Placental pericyte (primary cell): ENCODE measurements at places on chromosomes 2 and 18. TPM values are rescaled to one million over a fixed set of nuclear protein-coding genes. Genes with fewer than 3 reads are reported as not detected.

The ATOH8 gene
- 3.6 and 10.9 TPM in 2 replicates for total RNA-seq

The IL36RN gene
- total RNA-seq: under 0.01 TPM in 1 of 2 replicates, not detected in the other

The RGPD3 gene
- 0.22 and 0.29 TPM in 2 replicates for total RNA-seq

The DSC3 gene
- total RNA-seq: under 0.01 and 0.14 TPM in 2 replicates

The PIEZO2 gene
- 21.2 and 23.2 TPM in 2 replicates for total RNA-seq

The MGAT5 gene
- 62.8 and 153 TPM in 2 replicates for total RNA-seq

The LOXHD1 gene
- not detected in 2 replicates for total RNA-seq

The TMEM17 gene
- total RNA-seq: 1.6 and 2.6 TPM in 2 replicates

The DUSP19 gene
- 0.88 and 2.9 TPM in 2 replicates for total RNA-seq

The SCN3A gene
- total RNA-seq: under 0.01 TPM in 1 of 2 replicates, not detected in the other

The SLC23A3 gene
- total RNA-seq: 0.57 and 1.1 TPM in 2 replicates

The TLX2 gene
- not detected in 2 replicates for total RNA-seq

The NEURL3 gene
- total RNA-seq: not detected in 2 replicates

The CNDP1 gene
- 0.22 TPM in 1 of 2 replicates, not detected in the other for total RNA-seq

The APOB gene
- total RNA-seq: under 0.01 TPM in 1 of 2 replicates, not detected in the other

The IL18R1 gene
- 0.43 and 0.44 TPM in 2 replicates for total RNA-seq

The ZDBF2 gene
- 15.2 and 36.1 TPM in 2 replicates for total RNA-seq

The PLEKHM3 gene
- total RNA-seq: 10.1 and 13.6 TPM in 2 replicates

The COL5A2 gene
- 421 and 595 TPM in 2 replicates for total RNA-seq

The PTH2R gene
- under 0.01 and 1.0 TPM in 2 replicates for total RNA-seq

The TMEFF2 gene
- under 0.01 TPM in 1 of 2 replicates, not detected in the other for total RNA-seq

The PLB1 gene
- total RNA-seq: 0.86 and 2.4 TPM in 2 replicates

The SERPINB12 gene
- not detected in 2 replicates for total RNA-seq

The SIX3 gene
- total RNA-seq: not detected in 2 replicates

The LRRTM4 gene
- not detected in 2 replicates for total RNA-seq

The AGXT gene
- total RNA-seq: not detected in 2 replicates

The VWA3B gene
- not detected in 2 replicates for total RNA-seq

The SLC19A3 gene
- total RNA-seq: 0.14 and 2.4 TPM in 2 replicates

The SIX2 gene
- total RNA-seq: under 0.01 TPM in 1 of 2 replicates, not detected in the other

The MXD1 gene
- total RNA-seq: 6.3 and 24.7 TPM in 2 replicates

The TCF23 gene
- total RNA-seq: not detected in 2 replicates

The IL1RL2 gene
- 0.22 and 0.43 TPM in 2 replicates for total RNA-seq

The NEB gene
- 0.22 and 0.29 TPM in 2 replicates for total RNA-seq

The CXCR2 gene
- total RNA-seq: not detected in 2 replicates

The CLASP1 gene
- total RNA-seq: 44.6 and 71.6 TPM in 2 replicates

The IL37 gene
- 0.29 TPM in 1 of 2 replicates, not detected in the other for total RNA-seq

The SNED1 gene
- total RNA-seq: 2.2 and 16.6 TPM in 2 replicates

The SMPD4 gene
- total RNA-seq: 23.6 and 42.7 TPM in 2 replicates

The SERPINB4 gene
- 0.14 TPM in 1 of 2 replicates, not detected in the other for total RNA-seq

The MFF gene
- 55.5 and 70.5 TPM in 2 replicates for total RNA-seq

The FAM110C gene
- not detected in 2 replicates for total RNA-seq

The TTL gene
- total RNA-seq: 25.2 and 103 TPM in 2 replicates

The E2F6 gene
- total RNA-seq: 14.3 and 15.3 TPM in 2 replicates

The CRYGB gene
- not detected in 2 replicates for total RNA-seq

The ODC1 gene
- total RNA-seq: 111 and 216 TPM in 2 replicates

The RNPEPL1 gene
- total RNA-seq: 25.1 and 39.0 TPM in 2 replicates

The PSTPIP2 gene
- 4.4 and 9.4 TPM in 2 replicates for total RNA-seq

The TNFRSF11A gene
- under 0.01 and 0.43 TPM in 2 replicates for total RNA-seq

The CHRNG gene
- not detected in 2 replicates for total RNA-seq

The NEU2 gene
- total RNA-seq: not detected in 2 replicates
